ENCODE measurements at places on chromosomes 2 and 18.

DNA sequence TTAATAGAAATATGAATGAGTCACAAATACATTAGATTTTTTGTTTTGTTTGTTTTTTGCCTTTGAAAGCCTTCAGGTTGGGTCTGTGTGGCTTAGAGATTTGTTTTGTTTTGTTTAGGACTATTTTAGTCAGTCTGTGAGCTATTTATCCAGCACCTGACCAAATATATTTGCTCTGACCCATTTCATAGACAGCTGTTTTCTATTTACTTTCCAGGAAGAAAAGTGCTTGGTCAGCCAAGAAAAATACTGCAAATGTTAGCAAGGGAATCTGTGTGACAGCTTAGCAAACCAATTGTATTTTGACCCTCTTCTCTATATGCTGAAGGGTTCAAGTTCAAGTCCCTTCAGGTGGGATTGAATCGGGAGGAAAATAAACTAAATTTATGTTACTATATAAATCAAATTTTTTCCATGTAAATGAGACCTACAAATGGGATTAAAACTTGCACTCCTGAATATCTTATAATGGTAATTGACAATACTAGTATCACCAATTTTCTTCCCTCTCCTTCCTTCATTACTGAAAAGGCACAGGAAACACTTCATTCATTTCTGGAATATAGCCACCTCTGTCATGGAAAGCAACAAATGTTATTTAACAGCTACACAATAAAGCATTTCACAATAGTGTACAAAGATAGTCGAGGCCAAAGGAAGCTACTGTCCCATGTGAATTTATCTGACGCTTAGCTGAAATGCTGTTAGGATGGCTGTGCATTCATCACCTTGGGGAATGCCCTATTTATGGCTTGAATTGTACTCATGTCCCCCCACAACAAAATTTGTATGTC, 23.1 kb upstream of the KLF7 start:
- no peak for DNase-seq

- DNase-seq, result no peak
Observed at GRCh38 chr2:135603543-135603942, 72.3 kb downstream of the R3HDM1 start.

GRCh38 chr2:237625216-237625705, 2.1 kb upstream of the LRRFIP1 start:
- no peak for DNase-seq

DNA sequence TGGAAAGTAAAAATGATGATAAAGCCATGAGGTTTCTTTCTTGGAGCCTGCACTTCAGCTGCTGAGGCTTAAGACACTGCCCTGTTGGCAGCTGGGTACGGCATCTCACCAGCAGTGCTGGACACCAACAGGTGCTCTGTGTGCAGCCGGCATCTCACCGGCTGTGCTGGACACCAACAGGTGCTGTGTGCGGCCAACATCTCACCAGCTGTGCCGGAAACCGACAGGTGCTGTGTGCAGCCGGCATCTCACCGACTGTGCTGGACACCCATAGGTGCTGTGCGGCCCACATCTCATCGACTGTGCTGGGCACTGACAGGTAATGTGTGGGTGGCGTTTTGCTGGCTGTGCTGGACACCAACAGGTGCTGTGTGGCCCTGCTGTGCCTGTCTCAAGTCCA, 190.8 kb downstream of the TMEM18 start:
- no peak for DNase-seq

DNA sequence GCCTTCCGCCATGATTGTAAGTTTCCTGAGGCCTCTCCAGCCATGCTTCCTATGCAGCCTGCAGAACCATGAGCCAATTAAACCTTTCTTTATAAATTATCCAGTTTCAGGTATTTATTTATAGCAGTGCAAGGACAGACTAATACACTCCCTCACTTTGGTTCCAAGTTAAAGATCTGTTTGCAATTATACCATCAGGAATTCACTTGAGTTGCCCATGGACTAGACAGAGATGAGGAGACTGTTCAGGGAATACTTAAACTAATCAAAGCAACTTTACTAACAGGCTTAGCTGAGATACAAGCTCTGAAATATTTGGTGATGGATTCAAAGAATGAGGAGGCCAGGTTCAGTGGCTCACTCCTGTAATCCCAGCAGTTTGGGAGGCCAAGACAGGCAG, 190.0 kb downstream of the MTCL1 start:
- no peak for DNase-seq

GRCh38 chr18:35683021-35683420, 101.5 kb downstream of the GALNT1 start:
- no peak for DNase-seq

DNA sequence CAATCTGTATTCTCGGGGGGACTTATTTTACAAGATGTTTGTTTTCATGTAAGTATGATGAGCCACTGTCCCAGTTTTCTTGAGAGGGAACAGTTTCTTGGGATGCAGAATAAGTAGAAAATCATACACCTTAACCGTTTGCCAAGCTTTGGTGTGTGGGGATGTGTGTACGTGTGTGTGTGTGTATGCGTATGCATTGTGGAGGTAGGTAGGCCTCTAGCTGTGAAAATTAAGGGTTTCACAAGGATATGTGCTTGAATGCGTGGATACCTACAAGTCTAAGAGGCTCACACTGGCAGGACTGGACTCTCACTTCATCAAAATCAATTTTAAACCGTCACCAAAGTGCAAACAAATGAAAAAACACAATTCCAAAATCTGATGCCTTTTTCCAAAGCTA, 204.2 kb upstream of the RBMS1 start:
- DNase-seq, result no peak

- no peak for DNase-seq
Observed at GRCh38 chr2:223669453-223670225, 67.5 kb upstream of the SCG2 start.

- no peak for DNase-seq
Observed at GRCh38 chr2:173491418-173491817, 136.7 kb downstream of the CDCA7 start.

DNA sequence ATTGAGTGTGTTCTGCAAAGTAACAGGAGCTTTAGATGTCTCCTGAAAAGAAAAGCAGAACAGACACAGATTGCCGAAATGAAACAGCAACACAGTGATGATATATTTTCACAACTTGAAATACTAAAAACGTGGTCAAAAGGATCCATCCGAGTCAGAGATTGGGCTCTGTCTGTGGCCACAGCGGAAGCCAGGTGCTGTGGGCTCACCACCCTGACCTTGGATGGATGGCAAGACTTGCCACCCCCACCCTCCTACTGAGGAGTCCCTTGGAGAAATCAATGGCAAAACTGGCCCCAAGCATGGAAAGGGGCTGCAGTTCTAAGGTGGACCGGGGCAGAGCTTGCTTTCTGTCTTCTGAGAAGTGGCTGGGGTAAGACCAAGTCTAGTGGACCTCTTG, 31.4 kb upstream of the ACKR3 start:
- no peak for DNase-seq

DNA sequence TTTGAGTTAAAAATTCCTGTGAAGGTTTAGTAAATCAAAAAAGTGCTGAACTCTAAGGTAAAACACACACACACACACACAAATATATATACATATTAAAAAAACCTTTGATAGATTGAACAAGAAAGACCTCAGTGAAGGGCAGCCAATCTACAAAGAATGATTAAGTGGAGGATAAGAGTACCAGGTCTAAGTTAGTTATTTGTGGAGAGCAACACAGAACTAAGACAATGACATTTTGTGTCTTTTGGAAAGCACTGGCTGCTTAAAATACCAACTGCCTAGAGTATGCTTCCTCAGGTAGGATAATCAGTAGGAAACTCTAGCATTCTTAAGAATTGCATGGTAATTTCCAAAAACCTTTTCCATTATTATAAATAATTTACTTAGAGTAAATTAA, 481.4 kb upstream of the SYT4 start:
- DNase-seq, result no peak

GRCh38 chr2:71700658-71701397, 247.5 kb downstream of the DYSF start:
- no peak for DNase-seq

DNA sequence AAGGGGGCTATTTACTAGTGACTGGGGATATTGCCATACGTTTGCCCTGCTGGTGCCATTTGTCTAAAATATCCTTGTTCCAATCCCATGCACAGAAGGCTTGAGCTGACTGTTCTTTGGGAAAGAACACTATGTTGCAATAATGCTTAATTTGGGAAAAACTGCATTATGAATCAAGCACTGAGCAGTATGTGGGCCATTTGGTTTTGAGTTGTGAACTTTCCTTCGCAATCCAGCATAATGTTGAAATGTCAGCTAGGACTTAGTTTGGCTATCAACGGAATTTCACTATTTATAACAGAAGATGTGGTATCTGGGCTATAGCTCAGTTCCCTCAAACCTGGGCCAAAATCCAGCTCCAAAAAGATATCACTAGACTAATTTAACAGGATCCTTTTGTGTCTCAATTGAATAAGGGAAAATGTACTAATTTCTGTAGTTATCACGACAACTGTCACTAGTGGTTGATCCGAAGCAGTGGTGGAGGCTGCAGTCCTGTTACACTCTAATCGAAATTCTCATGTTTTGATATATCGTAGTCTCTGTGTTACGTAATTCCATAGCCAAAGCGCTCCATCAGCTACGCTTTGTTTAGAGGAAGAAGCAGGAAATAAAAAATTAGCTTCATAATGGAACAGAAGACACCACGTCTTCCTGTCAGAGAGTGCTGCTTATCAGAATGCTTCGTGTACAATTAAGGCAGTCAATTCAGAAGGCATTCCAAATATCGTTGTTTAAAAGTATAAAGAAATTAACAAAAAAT, 686.8 kb upstream of the SALL3 start:
- DNase-seq, result no peak

DNA sequence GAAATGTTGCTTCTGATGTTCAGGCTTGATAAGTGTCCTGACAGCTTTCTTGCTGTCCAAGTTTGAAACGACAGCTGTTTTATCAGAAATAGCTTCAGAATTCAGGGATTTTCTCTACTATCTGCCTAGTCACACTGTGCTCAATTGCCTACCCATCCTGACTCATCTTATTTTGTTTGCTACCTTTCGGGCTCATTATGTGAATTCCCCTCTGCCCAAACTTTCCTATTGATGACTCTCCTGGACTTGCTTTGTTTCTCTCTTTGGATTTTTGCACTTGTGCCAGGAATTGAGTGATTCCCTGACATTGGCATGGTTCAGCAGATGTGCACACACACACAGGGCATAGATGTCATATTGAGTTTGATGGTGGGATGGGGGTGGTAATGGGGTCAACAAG, 1052.6 kb upstream of the PIK3C3 start:
- no peak for DNase-seq

GRCh38 chr2:169005080-169005598, 26.0 kb downstream of the ABCB11 start:
- DNase-seq, result no peak

DNA sequence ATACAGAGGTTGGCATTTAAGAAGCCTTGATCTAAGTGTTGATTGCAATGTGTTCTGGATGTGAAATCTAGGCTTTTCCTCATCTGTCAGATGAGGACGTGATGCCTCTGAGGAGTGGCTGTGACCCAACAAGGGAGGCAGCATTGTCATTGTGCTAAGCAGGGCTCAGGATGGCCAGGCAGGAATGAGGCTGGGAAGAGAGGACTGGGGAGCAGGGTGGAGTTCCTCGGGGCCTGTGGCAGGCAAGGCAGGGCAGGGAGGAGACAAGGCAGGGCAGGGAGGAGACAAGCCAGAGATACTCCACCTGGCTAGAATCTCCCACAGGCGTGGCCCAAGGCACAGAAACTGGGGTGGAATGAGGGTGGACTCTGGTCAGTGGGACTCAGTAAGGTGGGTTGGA, 116.6 kb downstream of the RPIA start:
- no peak for DNase-seq

DNA sequence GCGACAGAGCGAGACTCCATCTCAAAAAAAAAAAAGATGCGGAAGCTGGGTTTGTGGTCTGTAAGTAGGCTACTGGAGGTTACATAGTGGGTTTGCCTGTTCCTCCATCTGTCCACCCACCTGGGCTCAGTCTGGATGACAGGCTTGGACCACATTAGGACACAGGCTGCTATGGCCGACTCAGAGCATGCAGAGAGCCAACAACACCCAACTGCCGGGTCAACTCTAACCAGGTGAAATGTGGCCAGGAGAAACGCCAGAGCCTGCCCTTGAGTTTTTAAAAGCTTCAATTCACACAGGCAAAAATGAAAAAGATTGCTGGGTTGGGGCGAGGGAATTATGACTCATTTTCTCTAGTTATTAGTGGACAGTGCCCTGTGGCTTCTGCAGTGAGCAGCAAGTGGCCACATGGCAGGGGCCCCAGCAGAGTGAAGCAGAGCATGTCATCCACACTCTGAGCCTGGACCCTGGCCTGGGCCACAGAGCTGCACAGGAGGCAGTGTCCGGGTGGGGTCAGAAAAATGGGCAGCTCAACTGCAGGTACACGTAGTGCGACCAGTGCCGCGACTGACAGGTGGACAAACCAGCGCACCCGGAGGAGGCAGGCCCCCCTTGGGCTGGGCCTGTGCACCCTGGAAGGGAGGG, 67.4 kb downstream of the BIN1 start:
- DNase-seq, result no peak

DNA sequence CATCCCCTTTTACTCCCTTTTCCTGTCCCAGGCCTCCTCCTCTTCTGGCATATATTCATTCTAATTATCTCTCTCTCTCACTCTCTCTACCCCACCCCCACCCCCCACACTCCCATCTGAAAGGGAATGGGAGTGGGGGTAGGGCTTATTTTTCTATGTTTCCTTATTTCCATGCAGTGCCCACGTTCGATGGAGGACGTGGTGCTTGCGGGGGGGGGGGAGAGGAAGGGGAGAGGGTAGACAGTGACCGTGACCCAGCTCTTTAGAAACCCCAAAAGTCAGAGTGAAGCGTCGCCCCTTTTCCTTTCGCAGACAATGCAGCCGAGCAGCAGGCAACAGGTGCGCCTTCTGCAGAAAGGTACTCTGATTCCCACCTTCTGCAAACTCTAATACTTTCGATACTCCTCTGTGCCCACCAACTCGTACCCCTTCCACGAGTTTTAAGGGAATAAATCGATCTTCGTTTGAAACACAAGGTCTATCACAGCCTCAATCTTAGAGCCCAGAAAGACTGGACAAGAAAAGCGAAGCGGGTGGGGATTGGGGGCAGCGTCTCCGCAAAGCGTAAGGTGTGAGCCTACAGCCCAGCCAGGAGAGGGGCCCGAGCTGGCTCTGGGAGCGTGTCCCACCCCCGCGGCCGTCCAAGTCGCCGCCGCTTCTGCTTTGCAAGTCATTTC, 891 bp upstream of the NR4A2 start:
- DNase-seq, result peak; percentile 53

DNA sequence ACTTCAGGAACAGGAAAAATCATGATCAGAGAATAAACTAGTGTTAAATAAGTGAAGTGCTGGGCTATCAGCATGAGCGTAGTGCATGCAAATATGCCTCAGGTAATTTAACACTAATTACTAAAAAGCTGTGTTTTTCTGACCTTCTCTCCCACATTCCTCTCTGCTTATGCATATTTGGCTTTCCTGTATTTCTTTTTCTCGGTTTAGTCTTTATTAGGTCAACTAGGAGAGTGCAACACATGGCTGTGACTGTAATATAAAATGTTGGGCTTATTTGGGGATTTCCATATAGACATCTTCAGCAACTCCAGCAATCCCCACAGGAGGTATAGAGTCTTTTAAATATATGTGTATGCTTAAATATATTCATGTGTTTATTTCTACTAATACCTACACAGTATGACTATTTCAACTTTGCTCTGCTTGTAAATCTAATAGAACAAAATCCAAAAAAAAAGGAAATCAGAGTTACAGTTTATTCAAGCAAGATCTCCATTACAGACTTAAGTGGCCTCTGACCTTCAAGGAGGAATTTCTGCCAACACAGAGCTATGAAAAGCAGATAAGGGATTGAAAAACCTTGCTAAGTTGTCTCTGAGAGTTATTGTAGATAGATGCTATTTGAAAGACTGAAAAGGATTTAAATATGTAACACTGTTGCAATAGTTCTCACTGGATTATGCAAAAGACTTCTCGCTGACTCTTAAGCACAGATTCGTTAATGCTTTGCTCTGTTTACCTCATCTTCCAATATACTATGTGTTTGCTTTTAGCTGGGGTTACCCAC, 359.5 kb upstream of the RGPD4 start:
- no peak for DNase-seq
